ENCODE measurements at places on chromosomes 5 and 9.
A peak's percentile ranks its signal among the peaks of the same experiment; 100 is the strongest.

GRCh38 chr9:114583371-114584155 is 4.0 kb upstream of the ATP6V1G1 start:
- DNase-seq: no peak

- no peak for DNase-seq
Observed at GRCh38 chr5:157770665-157771064, 27.2 kb downstream of the LSM11 start.

DNA sequence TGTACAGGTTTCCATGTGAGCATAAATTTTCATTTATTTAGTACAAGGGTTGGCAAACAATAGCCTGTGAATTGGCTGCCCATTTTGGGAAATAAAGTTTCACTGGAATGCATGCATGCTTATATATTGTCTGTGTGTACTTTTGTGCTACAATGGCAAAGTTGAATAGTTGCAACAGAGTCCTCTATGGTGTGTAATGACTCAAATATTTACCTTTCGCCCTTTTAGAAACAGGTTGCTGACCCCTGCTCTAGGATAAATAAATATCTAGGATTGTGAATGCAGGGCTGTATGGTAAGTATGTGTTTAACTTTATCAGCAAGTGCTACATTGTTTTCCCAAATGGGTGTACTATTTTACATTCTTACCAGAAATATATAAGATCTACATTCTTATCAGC is 47.2 kb downstream of the XRCC4 start:
- DNase-seq: no peak

GRCh38 chr9:89349607-89350006 is 31.3 kb downstream of the SECISBP2 start:
- no peak for DNase-seq

GRCh38 chr5:160188141-160189015 is 40.9 kb upstream of the FABP6 start:
- peak; percentile 19 for DNase-seq

DNA sequence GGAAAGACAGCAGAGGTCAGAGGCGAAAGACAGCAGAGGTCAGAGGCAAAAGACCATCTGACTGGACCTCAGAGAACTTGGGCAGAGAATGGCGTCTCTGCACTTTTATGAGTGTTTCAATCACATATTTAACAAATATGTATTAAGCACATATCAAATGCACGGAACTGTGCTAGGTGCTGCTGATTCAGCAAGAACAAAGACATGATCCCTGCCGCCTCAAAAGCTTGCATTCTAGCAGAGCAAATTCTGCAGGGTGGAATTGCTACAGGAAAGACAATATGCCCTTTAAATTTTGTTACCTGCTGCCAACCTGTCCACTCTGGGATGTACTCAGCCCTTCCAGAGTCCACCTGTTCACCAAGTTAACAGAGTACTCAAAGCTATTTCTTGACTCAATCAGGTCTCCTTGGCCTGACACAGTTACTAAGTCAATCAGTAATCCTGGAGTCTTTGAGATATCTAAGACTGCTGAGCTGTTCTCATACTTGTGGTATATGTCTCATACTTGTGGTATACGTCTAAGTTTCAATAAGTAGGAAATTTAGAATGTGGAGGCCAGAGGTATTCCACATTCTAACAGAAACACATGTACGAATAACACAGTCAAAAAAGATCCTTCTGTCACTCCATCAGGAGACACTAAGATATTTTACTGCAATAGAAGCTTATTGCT is 131.8 kb downstream of the GNAQ start:
- no peak for DNase-seq

- no peak for DNase-seq
Observed at GRCh38 chr9:87725356-87725899, 491 bp upstream of the CTSL start.

GRCh38 chr5:3353561-3353960 is 242.1 kb upstream of the IRX1 start:
- no peak for DNase-seq

GRCh38 chr5:71663191-71663969 is 55.7 kb upstream of the CARTPT start:
- no peak for DNase-seq

DNA sequence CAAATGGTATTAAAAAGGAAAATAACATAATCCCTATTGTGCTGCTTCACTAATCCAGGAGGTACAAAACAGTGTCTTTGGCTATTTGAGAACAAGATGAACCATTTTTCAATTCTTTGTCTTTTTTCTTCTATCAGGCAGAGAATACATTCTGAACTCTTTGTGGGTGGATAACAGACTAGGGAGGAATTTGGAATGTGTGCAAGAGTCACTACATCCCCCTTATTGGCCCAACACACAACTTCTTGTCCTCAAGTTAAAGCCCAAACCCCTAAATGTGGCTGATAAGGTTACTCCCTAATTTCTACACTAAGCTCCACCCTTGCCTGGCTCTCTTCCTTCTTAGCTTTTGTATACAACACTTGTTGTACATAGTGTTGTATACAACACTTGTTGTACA is 342.7 kb upstream of the RFX3 start:
- DNase-seq: no peak

Data from inflammatory macrophage (primary cell).